ENCODE measurements at places on chromosomes 12 and 14.

- no peak for DNase-seq
Measured at GRCh38 chr12:62328296-62328921, 68.2 kb downstream of the USP15 start.

DNA sequence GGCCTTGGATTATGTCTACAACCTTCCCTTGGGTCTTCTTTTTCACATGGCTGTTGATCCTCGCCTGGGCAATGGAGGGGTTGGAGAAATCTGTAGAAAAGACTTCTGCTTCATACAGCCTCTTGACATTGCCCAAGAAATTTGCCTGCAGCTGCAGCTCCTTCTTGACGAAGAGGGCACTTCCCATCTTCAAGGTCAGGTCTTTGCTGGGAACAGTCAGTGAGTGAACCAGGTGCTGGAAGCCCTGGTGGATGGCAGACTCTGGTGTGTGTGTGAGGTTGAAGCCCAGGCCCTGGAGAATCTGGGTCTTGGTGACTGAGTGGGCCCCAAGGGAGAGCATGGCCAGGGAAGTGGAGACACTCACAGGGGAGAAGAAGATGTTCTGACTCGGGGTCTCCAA is 6.7 kb downstream of the SERPINA9 start:
- DNase-seq = no peak

DNA sequence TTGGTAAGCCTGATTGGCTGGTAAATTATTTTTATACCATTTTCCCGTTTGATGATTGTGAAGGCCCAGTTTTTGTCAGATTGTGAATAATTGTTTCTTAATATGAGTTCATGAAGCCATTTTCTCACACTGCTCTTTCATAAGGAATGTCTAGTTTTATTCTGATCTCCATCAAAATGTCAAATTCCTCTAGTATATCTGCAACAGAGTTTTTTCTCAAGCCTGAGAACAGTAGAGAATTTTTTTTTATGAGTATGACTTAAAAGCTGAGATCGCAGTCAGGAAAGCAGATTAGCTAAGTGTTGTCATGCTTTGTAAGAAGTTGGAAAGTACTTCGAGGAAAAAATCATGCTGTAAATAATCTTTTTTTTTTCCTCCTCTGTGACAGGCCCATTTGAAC is 484.9 kb upstream of the ATP2B1 start:
- no peak for DNase-seq

GRCh38 chr12:78392918-78393317 is 471.7 kb upstream of the SYT1 start:
- DNase-seq = peak; percentile 66

DNA sequence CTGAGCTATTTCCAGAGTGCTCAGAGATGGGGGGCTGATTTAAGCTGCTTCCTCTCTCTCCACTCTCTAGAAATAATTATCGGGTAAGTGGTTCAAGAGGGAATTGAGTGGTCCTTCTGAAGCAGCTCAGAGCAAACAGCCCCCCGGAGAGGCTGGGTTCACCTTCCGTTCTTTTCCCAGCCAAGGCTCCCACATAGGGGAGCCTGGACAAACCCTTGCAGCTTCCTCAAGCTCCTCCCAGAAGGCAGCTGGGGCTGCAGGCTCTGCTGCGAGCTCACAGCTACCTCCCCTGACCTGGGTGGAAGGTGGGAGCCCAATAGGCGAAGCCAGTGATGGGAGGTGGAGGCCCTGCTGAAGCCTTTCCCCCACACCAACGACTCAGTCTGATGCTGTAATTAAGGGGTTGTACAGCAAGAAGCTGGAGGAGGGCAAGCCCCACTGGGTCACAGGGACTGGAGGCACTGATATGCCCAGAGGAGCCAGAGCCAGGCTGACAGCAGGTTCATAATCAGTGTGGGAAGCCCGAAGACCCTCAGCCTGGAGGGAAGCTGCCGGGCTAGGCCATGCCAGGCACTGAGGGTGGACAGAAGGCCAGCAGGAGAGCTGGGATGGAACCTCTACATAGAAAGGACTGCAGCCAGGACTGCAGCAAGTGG is 52.4 kb downstream of the ARL6IP4 start:
- DNase-seq = no peak

- peak; percentile 37 for DNase-seq
Measured at GRCh38 chr12:23906329-23906728, 43.1 kb downstream of the SOX5 start.

- DNase-seq = no peak
Measured at GRCh38 chr14:24960816-24961215, 89.1 kb downstream of the STXBP6 start.

GRCh38 chr12:77594366-77594765 is 236.3 kb upstream of the NAV3 start:
- DNase-seq = no peak

DNA sequence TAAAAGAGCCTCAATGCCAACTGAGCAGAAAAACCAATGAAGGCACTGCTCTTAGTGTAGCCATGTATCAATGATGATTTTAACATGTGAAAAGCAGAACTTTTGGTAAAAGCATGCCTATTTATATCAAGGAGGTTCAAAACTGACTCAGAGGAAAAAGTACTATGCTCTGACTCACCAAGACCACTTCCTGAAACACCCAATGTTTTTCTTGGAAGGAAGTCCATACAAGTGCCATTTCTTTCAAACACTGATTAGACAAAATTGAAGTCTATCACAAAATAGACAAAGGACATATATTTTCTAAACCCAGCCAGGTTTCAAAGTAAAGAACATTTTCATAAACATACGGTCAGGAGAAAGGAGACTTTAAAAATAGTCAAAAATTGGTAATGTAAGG is 88.6 kb downstream of the EPS8 start:
- DNase-seq = peak; percentile 74

GRCh38 chr12:46174919-46175318 is 93.9 kb downstream of the SLC38A1 start:
- DNase-seq = no peak

- peak; percentile 47 for DNase-seq
Measured at GRCh38 chr14:101006008-101006407, 102.5 kb upstream of the RTL1 start.

GRCh38 chr14:39107591-39107996 is 4.6 kb upstream of the SEC23A start:
- DNase-seq = peak; percentile 31

DNA sequence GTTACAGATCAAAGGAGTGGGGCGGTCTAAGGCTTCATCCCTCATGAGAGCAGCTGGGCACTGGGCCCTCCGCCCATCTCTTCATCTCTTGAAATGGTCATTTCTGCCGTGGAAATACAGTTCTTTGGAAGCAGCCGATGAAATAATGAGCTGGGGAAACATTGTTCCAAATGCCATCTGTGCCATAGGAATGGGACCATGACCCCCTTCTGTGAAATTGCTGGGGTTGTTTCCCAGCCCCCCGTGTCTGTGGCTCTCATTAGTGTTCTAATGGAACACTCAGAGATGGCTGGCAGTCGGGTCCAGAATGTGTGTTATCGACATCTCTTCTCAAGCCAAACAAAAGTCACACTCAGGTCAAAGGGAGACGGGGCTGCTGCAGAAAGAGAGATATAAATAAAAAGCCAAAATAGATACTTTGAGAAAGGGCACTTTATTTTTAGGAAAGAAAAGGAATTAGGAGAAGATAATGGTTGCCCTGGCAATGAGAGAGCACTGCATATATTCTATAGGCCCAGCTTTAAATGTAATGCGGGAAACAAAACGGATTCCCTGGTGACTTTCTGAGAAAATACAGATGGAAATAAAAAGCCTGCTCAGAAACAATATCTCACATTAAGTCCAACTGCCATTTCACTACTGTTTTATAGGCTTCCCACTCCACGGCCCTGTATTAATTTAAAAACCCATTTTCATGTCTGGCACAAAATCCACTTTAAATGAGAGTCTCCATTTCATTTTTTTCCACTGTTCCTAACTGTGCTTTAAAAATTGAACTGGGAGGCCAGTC is 107.1 kb downstream of the TTC8 start:
- no peak for DNase-seq

- no peak for DNase-seq
Measured at GRCh38 chr14:70595443-70596185, 4.8 kb downstream of the MED6 start.

GRCh38 chr12:127629066-127629820 is 637.7 kb upstream of the TMEM132C start:
- no peak for DNase-seq

- no peak for DNase-seq
Measured at GRCh38 chr14:99892406-99892805, 99.2 kb downstream of the EML1 start.

- DNase-seq = no peak
Measured at GRCh38 chr12:116346741-116347140, 69.2 kb upstream of the MED13L start.

DNA sequence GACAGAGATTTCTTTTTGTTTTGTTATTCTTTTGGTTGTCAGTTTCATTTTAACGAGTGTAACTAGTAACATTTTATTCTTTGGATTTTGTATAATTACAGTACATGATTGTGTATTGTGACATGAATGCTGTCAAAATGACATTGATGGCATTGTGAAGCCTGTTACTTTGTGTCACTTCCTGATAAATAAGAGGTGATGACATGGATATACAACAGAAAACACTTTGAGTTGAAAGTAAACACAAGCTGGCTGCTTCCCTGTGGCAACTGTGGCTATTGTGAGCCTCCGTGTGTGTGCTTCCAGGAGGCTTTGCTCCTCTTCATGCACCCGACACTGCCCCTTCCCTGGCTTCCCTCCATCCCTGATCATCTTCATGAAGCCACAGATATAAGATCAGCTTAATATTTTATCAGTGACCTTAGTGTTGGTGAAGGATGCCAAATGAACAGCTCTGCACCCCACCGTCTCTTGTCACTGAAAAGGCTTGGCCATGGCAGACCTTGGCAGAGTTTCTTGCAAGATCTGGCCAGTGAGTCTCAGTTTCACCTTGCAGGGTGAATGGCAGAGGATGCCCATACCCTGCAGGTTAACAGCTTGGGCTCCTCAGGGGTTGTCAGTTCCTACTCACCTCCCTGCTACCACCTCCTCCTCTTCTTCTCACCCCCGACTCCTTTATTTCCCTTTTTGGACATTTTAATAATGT is 191.9 kb downstream of the EPS8 start:
- no peak for DNase-seq

DNA sequence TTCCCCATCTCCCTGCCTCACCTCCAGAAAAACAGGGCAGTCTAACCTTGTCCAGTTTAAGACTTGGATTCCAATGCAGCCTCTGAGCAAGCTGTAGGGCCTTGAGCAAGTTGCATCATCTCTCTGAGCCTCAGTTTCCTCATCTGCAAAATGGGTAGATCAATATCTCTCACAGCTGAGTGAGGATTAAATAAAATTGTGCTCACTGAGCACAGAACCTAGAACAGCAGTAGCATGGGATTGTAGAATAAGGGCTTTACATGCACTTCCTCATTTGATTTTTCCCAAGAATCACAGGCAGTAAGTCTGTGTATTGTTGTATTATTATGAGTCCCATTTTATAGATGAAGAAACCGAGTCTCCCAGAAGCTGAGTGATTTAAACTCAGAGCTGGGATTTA is 2.0 kb downstream of the DTX1 start:
- DNase-seq = no peak

DNA sequence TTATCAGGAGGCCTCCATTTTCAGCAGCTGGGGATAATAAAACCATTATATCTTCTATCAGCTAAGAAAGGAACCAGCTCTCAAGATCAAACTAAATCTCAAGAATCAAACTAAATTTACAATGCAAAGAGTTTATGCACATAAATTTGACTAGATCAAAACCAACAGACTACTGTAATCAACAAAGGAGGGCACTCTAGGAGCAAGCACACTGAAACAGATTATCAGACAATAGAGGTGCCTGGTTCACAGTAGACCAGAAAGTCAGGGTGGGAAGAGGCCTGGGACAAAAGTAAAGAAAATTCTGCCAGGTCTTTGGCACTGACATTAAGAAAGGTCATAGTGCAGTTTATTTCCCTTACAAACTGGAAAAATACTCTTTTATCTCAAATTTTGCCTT is 61.0 kb downstream of the HECTD4 start:
- DNase-seq = no peak

DNA sequence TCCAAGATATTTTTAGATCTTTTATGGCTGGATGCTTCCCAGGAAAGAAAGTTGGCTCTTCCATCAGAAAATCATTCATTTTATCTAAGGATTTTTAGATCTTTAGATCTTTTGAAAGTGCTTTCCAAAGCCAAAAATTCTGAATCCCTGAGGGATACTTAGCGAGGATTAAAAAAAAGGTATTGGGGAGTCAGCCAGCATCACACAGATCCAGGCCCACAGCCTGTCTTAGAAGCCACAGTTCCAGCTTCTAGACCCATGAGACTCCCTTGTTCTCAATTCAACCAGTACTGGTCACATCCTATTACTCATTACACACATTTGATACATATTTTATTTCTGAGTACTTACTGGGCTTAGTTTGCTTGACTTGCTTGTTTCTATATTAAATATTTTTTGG is 49.9 kb downstream of the TSPAN8 start:
- DNase-seq = no peak

- no peak for DNase-seq
Measured at GRCh38 chr14:32102152-32102787, 25.2 kb downstream of the ARHGAP5 start.

- DNase-seq = no peak
Measured at GRCh38 chr12:12209043-12209442, 57.8 kb downstream of the LRP6 start.

- DNase-seq = no peak
Measured at GRCh38 chr12:99915251-99916082, 69.3 kb downstream of the ANKS1B start.

- DNase-seq = no peak
Measured at GRCh38 chr12:57579677-57580465, 11.1 kb upstream of the PIP4K2C start.

DNA sequence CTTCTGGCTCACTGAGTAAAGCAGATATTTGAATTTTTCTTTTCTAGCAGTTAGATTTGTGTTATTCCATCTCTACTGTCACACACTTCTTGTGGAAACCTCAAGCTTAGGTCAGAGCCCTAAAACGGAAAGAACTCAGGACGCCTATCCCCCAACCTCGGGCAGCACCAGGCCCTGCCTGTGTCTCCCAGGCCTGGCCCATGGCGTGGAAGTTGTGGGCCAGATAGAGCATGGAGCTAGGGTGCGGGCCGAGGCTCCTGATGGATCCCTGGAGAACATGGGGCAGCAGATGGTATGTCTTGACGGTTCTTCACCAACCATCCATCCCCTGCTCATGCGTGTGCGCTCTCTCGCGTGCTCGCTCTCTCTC is 20.6 kb downstream of the P2RX4 start:
- no peak for DNase-seq

- no peak for DNase-seq
Measured at GRCh38 chr14:89469210-89470198, 52.5 kb upstream of the FOXN3 start.

- DNase-seq = no peak
Measured at GRCh38 chr12:109702111-109702841, 11.3 kb upstream of the FAM222A start.

GRCh38 chr14:33347796-33348195 is 409.1 kb downstream of the NPAS3 start:
- DNase-seq = no peak
